Natural killer cell (primary cell): ENCODE measurements at places on chromosomes 6 and 20. TPM values are rescaled to one million over a fixed set of nuclear protein-coding genes. Genes with fewer than 3 reads are reported as not detected.

GFRA4 gene
- not detected for total RNA-seq

GRCh38 chr20:31723069-31723318 is 326 bp upstream of the BCL2L1 start:
- peak overlapping the region; percentile 88 for H3K27ac ChIP-seq
- peak overlapping the region; percentile 67 for H3K4me3 ChIP-seq
- DNase-seq = no peak
- H3K36me3 ChIP-seq = peaks cover 8% of the 10 kb centered on the region
- no peaks in the 10 kb centered on the region for H3K27me3 ChIP-seq

DNA sequence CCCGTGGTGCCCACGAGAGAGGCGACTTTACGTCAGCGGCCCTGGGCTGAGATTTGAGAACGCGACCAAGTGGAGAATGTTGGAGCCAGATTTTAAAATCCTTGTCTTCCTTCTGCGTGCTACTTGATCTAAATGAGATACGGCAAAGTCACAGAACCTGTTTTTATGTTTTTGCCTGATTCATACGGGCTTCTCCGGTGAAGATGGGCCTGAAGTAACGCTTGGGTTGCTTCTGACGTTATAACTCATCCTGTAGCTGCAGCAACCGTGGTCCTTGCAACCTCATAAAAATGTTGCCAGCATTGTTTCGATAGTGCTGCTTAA is 462 bp upstream of the SLC35B3 start:
- H3K27me3 ChIP-seq = no peaks in the 10 kb centered on the region
- H3K27ac ChIP-seq = peak overlapping the region; percentile 94
- DNase-seq = no peak
- peak overlapping the region; percentile 99 for H3K4me3 ChIP-seq
- no peaks in the 10 kb centered on the region for H3K36me3 ChIP-seq

GRCh38 chr6:16004934-16005679 is 123.8 kb upstream of the MYLIP start:
- DNase-seq = no peak
- no peaks in the 10 kb centered on the region for H3K27me3 ChIP-seq
- no peaks in the 10 kb centered on the region for H3K36me3 ChIP-seq
- H3K4me3 ChIP-seq = no peak overlapping the region

DNA sequence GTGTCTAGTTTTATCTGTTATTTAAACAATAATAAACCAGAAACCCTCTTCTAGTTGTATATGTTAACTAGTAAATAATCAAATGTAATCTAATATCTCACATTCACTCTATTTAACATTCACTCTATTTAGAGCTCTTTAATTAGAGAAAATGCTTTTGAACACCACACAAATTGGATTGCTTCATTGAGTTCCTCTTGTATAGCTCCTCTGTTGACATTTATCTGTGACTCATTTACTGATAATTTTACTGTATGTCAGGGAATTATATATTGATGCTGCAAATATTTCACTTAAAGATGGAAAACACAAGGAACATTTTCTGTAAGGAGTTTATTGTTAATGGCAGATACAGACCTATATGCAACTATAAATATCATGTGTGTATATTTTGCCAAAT is 594.6 kb downstream of the COL12A1 start:
- no peaks in the 10 kb centered on the region for H3K4me1 ChIP-seq
- DNase-seq = no peak
- no peaks in the 10 kb centered on the region for H3K36me3 ChIP-seq
- no peak overlapping the region for H3K4me3 ChIP-seq
- no peaks in the 10 kb centered on the region for H3K27me3 ChIP-seq

DNA sequence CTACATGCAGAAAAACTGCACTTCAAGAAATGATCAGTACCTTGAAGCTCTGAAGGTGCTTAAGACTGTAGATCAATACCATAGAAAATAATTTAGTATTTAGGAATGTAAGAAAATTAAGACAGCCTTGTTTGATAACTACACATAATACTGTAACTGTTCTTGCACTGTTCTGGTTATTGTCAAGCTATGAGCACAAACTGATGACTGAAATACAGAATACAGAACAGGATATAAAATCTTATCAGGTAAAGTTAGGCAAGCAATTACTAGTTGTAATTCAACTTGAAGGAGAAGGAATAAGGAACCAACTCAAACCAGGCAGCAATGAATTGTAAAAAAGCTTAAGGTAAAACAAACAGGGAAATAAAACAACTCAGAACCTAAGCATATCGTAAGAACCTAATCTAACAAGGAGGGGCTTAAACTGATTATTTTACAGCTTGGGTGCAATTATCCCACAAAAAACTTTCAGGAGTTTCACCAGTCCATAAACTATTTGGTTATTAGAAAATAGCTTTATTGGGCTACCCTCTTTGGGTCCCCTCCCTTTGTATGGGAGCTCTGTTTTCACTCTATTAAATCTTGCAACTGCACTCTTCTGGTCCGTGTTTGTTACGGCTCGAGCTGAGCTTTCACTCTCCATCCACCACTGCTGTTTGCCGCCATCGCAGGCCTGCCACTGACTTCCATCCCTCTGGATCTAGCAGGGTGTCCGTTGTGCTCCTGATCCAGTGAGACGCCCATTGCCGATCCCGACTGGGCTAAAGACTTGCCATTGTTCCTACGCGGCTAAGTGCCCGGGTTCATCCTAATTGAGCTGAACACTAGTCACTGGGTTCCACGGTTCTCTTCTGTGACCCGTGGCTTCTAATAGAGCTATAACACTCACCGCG is 97.7 kb downstream of the ATG5 start:
- H3K36me3 ChIP-seq = peaks cover 2% of the 10 kb centered on the region
- DNase-seq = no peak
- no peaks in the 10 kb centered on the region for H3K27me3 ChIP-seq
- no peaks in the 10 kb centered on the region for H3K4me1 ChIP-seq
- no peak overlapping the region for H3K27ac ChIP-seq
